Right kidney (tissue), 9 donors: ENCODE measurements at places on chromosomes 3 and 15.

GRCh38 chr3:35643495-35643894 lies 4.2 kb downstream of the ARPP21 start:
- DNase-seq, result no peak

GRCh38 chr15:94416820-94417219 lies 185.5 kb downstream of the MCTP2 start:
- DNase-seq, result no peak

GRCh38 chr3:109175411-109175810 lies 38.9 kb downstream of the C3orf85 start:
- no peak for DNase-seq

DNA sequence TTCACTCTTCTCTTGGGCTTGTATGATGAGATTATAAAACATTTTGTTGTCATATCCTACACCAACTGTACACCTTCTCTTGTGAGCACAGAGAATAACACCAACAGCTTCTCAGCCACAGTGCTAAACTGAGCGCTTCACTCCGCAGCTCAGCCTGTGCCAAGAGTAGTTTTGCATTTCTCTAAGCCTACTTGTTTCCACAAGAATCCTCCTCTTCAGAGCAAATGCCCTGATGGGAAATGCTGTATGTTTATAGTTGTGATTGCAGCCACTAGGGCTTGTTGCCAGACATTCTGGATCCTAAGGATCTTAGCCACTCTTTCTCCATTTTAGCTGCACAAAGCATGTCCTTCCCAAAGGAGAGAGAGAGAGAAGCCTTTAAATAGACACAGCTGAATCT lies 138.8 kb upstream of the PLXND1 start:
- DNase-seq, result no peak

DNA sequence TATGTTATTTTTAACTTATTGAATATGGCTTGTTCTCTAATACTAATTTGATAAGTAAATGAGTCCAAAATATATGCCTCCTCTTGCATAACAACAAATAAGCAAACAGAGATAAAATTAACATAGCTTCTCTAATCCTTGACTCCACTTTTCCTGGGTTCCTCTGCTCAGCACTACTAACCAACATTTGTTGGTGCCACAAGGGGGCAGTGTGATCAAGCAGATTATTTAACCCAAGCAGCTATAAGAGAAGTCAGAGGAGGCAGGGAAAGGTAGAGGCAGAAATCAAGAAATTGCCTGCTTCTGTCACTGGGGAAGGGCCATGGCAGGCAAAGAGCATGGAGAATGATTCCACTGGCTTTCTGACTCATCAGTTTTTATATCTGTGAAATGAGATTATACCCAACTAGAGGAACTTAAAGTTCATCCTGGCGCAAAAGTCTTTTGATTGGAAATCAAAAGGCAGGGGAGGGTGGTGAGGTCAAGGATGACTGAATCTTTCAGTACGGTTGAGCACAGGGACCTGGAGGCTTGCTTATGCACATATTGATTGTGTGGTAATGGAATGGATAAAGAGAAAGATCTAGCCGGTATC lies 152.2 kb downstream of the IGSF11 start:
- DNase-seq, result peak; percentile 27

DNA sequence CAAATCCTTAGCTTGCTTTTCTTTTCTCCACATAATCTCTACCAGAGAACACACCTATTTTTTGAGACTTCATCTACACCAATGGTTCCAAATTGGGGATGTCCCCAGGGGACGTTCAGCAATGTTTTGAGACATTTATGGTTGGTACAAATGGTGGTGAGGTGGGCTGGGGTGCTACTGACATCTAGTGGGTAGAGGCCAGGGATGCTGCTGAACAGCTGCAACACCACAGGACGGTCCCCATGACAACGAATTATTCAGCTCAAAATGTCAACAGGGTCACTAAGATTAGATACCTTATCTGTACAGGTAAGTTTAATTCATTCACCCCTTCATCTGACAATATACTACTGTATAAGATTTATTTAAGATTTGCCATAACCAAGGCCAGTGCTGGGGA lies 14.4 kb downstream of the GK5 start:
- DNase-seq, result no peak

DNA sequence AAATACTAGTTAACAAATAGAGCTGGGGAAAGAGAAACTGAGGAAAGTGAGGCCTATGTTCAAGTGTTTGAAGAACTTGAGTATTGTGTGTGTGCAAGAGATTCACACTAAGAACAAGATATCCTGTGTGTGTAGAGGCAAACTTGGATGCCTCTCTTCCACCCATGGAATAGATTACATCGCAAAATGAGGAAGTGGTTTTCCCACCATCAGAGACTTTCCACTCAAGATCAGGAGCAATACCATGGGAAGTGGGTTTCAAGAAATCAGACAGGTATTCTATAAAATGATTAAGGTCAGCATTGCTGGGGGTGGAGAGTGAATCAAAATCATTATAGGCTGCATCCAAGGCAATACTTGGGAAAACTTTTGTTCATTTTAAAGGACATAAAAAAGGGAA lies 308.0 kb downstream of the FGF12 start:
- no peak for DNase-seq

DNA sequence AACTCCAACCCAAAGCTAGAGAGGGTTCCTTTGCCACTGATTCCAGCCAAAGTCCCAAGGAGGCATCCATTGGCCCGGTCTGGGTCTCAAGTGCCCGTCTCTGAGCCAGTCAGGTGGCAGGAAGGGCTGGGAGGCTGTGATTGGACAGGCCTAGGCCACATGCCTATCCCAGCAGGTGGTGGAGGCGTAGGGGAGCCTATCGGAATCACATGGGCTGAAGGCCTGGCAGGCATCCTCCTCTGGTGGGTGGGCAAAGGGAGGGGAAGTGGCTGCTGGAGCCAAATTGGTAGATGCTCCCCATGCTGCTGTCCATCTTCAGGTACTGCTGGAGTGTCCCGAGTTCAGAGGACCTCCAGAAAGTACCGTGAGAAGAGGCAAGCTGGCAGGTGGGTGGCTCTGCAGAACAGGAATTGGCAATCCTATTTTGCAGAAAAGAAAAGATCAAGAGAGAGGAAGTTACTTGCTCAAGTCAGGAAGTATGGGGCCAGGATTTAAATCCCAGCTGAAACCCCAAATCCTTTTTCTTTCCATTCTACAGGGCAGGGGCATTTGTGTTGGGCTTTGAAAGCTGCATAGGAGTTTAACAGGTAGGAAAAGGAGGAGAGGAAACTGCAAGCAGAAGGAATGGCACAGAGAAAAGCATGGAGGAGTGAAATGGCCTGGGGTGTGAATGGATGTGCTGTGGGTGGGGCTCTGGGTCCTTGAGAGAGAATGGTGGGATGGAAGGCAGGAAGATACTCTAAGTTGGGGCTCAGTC lies 3.7 kb downstream of the CHST13 start:
- no peak for DNase-seq
